ENCODE measurements at places on chromosomes 13 and 19. TPM values are rescaled to one million over a fixed set of nuclear protein-coding genes. Genes with fewer than 3 reads are reported as not detected.

DNA sequence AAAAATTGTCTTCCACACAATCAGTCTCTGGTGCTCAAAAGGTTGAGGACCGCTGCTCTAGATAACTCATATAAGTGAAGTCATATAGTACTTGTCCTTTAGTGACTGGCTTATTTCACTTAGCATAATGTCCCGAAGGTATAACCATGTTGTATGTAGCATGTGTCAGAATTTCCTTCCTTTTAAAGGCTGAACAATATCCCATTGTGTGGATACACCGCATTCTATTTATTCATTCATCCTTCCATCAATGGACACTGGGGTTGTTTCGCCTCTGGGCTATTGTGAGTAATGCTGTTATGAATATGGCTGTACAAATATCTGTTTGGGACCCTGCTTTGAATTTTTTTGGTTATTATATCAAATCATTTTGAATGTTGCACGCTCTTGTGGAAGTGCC is 4.6 kb upstream of the LYPD5 start:
- H3K4me1 ChIP-seq: peaks cover 6% of the 10 kb centered on the region
- no peaks in the 10 kb centered on the region for H3K36me3 ChIP-seq
- H3K27me3 ChIP-seq: peaks cover 21% of the 10 kb centered on the region
- H3K27ac ChIP-seq: no peak overlapping the region
- H3K4me3 ChIP-seq: no peak overlapping the region
- DNase-seq: no peak

DNA sequence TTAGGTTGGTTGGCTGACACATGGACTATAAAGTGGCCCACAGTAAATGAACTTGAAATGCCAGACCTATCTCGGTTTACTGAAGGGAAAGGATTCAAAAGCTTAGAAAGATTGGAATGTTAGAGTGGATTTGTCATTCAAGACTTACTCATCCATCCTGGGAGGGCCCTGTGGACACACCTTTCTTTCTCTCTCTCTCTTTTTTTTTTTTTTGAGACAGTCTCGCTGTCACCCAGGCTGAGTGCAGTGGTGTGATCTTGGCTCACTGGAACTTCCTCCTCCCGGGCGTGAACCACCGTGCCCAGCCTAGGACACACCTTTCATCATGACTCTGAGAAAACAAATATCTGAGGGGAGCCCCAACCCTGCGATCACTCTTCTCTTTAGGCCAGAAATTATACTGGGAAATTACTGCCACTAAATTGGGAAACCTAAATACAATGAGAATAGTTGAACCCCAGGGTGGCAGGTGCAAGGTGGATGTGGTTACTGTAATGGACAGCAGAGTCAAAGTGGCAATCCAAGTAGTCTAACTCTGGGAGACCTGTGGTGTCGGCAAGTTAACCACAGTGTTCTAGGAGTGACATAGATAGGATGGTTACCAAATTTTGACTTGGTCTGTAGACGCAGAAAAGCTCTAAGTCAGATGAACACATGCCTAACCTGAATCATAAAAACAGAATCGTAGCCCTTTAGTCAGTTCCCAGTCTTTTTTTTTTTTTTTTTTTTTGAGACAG is 47.1 kb upstream of the ZMYM5 start:
- no peak for DNase-seq
- no peaks in the 10 kb centered on the region for H3K27me3 ChIP-seq
- no peaks in the 10 kb centered on the region for H3K4me1 ChIP-seq

Gene CLEC11A
- 8.2 TPM for total RNA-seq

GRCh38 chr13:100521851-100522617 is 66.6 kb downstream of the GGACT start:
- H3K27ac ChIP-seq: no peak overlapping the region
- H3K4me3 ChIP-seq: no peak overlapping the region
- peaks cover 70% of the 10 kb centered on the region for H3K4me1 ChIP-seq
- DNase-seq: no peak

GRCh38 chr13:51764184-51765141 is 39.5 kb downstream of the DHRS12 start:
- no peak for DNase-seq
- H3K27ac ChIP-seq: peak overlapping the region; percentile 47
- H3K4me3 ChIP-seq: no peak overlapping the region
- H3K27me3 ChIP-seq: no peaks in the 10 kb centered on the region
- H3K36me3 ChIP-seq: peaks cover 19% of the 10 kb centered on the region

DNA sequence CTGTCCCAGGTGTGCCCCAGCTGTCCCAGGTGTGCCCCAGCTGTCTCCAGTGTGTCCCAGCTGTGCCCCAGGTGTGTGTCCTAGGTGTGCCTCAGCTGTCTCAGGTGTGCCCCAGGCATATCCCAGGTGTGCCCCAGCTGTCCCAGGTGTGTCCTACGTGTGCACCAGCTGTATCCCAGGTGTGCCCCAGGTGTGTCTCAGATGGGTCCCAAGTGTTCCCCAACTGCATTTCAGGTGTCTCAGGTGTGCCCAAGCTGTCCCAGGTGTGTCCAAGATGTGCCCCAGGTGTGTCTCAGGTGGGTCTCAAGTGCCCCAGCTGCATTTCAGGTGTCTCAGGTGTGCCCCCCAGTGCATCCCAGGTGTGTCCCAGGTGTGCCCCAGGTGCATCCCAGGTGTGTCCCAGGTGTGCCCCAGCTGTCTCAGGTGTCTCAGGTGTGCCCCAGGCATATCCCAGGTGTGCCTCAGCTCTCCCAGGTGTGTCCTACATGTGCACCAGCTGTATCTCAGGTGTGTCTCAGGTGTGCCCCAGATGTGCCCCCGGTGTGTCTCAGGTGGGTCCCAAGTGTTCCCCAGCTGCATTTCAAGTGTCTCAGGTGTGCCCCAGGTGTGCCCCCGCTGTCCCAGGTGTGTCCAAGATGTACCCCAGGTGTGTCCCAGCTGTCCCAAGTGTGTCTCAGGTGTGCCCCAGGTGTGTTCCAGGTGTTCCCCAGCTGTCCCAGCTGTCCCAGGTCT is 1.3 kb upstream of the GRK1 start:
- H3K27me3 ChIP-seq: no peaks in the 10 kb centered on the region
- H3K4me1 ChIP-seq: no peaks in the 10 kb centered on the region
- no peak overlapping the region for H3K4me3 ChIP-seq
- no peak for DNase-seq
- H3K27ac ChIP-seq: no peak overlapping the region
- no peaks in the 10 kb centered on the region for H3K36me3 ChIP-seq

DNA sequence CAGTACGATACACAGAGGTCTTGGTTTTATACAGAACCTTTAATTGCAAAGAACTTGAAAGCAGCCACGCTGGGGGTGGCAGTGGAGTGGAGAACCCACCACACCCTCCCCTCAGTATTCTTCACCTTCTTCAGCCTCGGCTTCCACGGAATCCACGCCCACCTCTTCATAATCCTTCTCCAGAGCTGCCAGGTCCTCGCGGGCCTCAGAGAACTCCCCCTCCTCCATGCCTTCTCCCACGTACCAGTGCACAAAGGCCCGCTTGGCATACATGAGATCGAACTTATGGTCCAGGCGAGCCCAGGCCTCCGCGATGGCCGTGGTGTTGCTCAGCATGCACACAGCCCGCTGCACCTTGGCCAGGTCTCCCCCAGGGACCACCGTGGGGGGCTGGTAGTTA is 7.9 kb downstream of the TUBA3C start:
- no peaks in the 10 kb centered on the region for H3K4me1 ChIP-seq
- H3K27me3 ChIP-seq: peaks cover 17% of the 10 kb centered on the region
- peaks cover 81% of the 10 kb centered on the region for H3K36me3 ChIP-seq
- DNase-seq: no peak

DNA sequence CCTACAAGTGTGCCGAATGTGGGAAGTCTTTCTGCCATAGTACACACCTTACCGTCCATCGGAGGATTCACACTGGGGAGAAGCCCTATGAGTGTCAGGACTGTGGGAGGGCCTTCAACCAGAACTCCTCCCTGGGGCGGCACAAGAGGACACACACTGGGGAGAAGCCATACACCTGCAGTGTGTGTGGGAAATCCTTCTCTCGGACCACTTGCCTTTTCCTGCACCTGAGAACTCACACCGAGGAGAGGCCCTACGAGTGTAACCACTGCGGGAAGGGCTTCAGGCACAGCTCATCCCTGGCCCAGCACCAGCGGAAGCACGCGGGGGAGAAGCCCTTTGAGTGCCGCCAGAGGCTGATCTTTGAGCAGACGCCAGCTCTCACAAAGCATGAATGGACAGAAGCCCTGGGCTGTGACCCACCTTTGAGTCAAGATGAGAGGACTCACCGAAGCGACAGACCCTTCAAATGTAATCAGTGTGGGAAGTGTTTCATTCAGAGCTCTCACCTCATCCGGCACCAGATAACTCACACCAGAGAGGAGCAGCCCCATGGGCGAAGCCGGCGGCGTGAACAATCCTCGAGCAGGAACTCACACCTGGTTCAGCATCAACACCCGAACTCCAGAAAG is 10.3 kb upstream of the ERVK3-1 start:
- peaks cover 79% of the 10 kb centered on the region for H3K36me3 ChIP-seq
- no peak for DNase-seq
- H3K4me3 ChIP-seq: no peak overlapping the region
- H3K27ac ChIP-seq: no peak overlapping the region

DNA sequence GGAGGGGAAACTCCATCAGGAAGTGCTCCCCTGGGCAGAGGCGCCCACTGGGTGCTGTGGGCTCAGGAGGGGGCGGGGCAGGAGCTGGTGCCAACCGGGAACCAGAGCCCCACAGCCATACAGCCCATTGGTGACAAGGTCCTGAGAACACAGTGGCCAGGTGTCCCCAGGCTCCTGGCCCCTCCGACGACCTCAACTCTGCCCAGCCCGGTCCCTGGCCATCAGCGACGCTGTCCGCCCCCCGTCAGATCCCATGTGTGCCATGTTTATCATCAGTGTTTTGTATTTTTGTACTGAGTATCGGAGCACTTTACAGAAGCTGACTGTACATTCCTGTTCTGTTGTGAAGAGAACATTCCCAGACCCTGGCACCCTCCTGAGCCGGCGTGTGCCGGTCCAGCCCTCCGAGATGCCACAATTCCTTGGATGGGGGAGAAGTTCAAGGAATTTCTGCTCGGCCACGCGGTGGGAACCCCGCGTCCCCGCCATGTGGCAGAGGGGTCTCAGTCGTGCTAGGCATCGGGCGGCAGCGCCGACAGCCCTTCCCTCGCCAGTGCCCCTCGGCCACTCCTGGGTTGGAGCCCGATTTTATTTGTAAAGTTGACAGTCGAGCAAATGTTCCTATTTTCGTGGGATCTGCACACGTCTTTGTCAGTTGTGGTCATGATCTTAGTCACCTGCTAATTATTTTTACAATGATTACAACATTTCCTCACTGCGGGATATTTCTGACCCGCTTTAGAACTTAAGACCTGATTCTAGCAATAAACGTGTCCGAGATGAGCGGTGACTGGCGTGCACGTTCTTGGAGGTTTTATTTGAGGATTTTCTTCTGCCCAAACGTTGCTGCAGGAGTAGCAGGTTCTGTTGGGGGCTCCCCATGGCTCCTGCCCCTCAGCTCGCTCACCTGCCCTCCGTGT is 16.9 kb downstream of the PEX11G start:
- no peak for DNase-seq
- no peak overlapping the region for H3K27ac ChIP-seq
- peaks cover 6% of the 10 kb centered on the region for H3K36me3 ChIP-seq
- H3K4me1 ChIP-seq: no peaks in the 10 kb centered on the region
- no peaks in the 10 kb centered on the region for H3K27me3 ChIP-seq

GRCh38 chr13:102781591-102781990 is 8.0 kb upstream of the TEX30 start:
- no peak overlapping the region for H3K27ac ChIP-seq
- no peaks in the 10 kb centered on the region for H3K27me3 ChIP-seq
- H3K36me3 ChIP-seq: peaks cover 39% of the 10 kb centered on the region
- peaks cover 15% of the 10 kb centered on the region for H3K4me1 ChIP-seq
- DNase-seq: no peak
- H3K4me3 ChIP-seq: no peak overlapping the region

GRCh38 chr13:59673286-59673685 is 490.4 kb downstream of the DIAPH3 start:
- DNase-seq: no peak
- no peak overlapping the region for H3K4me3 ChIP-seq
- peaks cover 36% of the 10 kb centered on the region for H3K4me1 ChIP-seq
- no peaks in the 10 kb centered on the region for H3K27me3 ChIP-seq

DNA sequence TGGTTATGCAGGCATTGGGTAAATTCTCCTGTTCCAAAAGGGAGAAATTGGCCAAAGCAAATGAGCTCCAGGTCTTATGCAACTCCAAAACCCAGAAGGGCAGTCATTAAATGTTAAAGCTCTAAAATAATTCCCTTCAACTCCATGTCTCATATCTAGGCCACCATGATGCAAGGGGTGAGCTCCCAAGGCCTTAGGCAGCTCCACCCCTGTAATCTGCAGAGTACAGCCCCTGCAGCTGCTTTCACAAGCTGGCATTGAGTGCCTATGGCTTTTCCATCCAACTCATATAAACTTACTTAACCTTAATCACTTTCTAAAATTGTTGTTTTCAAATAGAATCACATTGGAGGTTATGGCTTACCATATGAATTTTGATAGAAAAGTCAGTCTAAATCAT is 44.7 kb upstream of the ZNF429 start:
- H3K36me3 ChIP-seq: peaks cover 45% of the 10 kb centered on the region
- no peak overlapping the region for H3K27ac ChIP-seq
- no peak for DNase-seq
- peaks cover 9% of the 10 kb centered on the region for H3K4me1 ChIP-seq

GRCh38 chr19:38528213-38528755 is 89.5 kb downstream of the MAP4K1 start:
- DNase-seq: no peak
- no peaks in the 10 kb centered on the region for H3K27me3 ChIP-seq
- H3K36me3 ChIP-seq: peaks cover 19% of the 10 kb centered on the region
- 0 out of 2 replicates have a peak, but pooled peaks cover 2% of the 10 kb centered on the region for H3K4me1 ChIP-seq

- H3K4me1 ChIP-seq: peaks cover 5% of the 10 kb centered on the region
- no peak for DNase-seq
- H3K36me3 ChIP-seq: peaks cover 6% of the 10 kb centered on the region
- no peak overlapping the region for H3K27ac ChIP-seq
Observed at GRCh38 chr19:50759886-50760285, 10.4 kb upstream of the GPR32 start.

- DNase-seq: no peak
- no peaks in the 10 kb centered on the region for H3K36me3 ChIP-seq
- peaks cover 4% of the 10 kb centered on the region for H3K27me3 ChIP-seq
- H3K4me3 ChIP-seq: no peak overlapping the region
Observed at GRCh38 chr13:77375560-77376108, 48.7 kb upstream of the MYCBP2 start.

DNA sequence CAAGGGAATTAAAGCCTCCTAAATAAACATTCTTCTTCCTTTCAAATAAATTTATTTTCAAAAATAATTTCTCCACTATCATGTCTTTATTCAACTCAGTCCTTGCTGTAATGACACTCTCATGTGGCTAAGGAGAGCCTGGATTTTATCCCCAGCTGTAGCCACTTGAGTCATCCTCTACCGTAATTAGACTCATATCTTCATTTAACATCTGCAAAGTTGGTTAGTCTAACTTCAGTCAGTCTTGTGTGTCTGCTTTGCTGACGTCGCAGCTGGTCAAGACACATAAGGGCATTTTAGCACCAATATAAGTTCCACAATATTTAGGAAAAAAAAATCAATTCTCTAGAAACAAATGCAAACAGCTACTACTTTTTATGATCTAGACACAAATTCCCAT is 776.4 kb upstream of the ATXN8OS start:
- H3K27ac ChIP-seq: no peak overlapping the region
- no peaks in the 10 kb centered on the region for H3K27me3 ChIP-seq
- no peak for DNase-seq
- H3K4me3 ChIP-seq: no peak overlapping the region
- no peaks in the 10 kb centered on the region for H3K36me3 ChIP-seq
